NCI-H526 (cell line): ENCODE measurements at places on chromosomes 7 and 10.

GRCh38 chr7:135683609-135684008 lies 21.3 kb downstream of the STMP1 start:
- DNase-seq, result no peak

DNA sequence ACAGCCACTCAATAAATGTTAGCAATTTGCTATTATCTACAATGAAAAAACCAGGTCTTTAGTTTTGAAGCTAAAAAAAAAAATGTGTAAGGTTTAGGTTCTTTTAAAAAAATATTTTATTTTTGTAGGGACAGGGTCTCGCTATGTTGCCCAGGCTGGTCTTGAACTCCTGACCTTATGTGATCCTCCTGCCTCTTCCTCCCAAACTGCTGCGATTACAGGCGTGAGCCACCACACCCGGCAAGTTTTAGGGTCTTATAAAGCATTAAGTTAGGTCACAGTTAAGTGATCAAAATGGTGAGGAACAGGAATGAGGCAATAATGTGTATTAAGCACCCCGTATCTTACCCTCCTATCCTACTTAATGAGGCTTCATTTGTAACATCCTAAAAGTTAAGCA lies 774 bp downstream of the SEM1 start:
- no peak for DNase-seq

GRCh38 chr10:43209651-43210141 lies 57.2 kb downstream of the RASGEF1A start:
- no peak for DNase-seq

DNA sequence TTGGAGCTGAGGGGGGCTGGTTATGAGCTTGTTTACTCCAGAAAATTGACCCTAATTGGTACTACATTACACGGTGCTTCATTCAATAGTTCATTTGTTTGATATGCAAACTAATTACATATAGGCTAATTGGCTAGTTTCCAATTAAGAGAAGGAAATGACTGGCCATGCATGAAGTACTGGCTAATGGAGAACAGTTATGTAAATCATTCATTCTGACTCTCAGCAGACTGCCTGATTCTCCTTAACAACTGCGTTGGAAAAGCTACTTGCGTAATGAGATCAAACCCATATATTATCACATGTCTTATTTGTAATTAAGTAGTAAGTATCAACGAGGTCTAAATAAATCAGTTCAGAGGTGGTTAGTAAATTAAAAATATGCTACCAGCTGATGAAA lies 81.8 kb upstream of the CTTNBP2 start:
- no peak for DNase-seq

- DNase-seq, result no peak
Measured at GRCh38 chr10:42887734-42888503, 105.3 kb downstream of the BMS1 start.

GRCh38 chr7:143503261-143503660 lies 25.6 kb downstream of the TAS2R41 start:
- no peak for DNase-seq
